Stimulated activated CD8-positive, alpha-beta memory T cell treated with anti-CD3 and anti-CD28 coated beads, Interleukin-15, amount 100 ng/mL, for 1 hour (primary cell): ENCODE measurements at places on chromosomes 11 and 22.

GRCh38 chr11:62487738-62488551 lies 58.7 kb downstream of the AHNAK start:
- no peak for DNase-seq

- DNase-seq: no peak
Observed at GRCh38 chr22:44842417-44842816, 90.0 kb downstream of the ARHGAP8 start.

- DNase-seq: no peak
Observed at GRCh38 chr22:49751318-49751965, 76.2 kb downstream of the BRD1 start.

DNA sequence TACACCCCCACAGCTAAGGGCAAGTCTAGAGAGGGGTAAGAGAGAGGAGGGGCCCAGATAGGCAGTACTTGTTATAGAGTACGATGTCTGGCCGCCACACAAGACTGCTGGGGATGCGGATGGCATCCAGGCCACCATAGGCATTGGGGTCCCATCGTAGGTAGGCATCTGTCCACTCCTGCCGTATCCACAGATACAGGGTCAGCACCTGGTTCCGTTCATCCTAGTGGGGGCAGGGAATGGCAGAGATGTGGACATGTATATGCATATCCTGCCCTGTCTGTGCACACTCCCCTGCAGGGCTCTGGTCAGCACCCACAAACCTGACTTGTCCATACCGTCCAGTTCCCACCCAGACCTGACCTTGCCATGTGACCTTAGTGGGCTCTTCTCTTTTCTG lies 2.1 kb downstream of the CHRNA10 start:
- DNase-seq: no peak

- DNase-seq: no peak
Observed at GRCh38 chr11:111086058-111086457, 159.5 kb upstream of the POU2AF2 start.

DNA sequence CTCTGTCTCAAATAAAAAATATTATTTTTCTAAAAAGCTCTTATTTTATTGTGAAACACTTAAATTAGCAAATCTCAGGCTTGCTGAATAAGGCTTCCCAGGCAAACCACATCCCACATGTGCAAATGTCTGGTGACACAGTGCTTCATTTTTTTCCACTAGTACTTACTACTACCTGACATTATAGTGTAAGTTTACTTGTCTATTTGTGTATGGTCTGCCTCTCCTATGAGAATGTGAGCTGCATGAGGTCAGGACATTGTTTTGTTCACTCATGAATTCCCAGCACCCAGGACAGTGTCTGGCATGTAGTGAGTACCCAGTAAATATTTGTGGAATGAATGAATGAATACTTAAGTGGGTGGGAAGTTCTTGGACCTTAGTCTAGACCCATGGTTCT lies 103.1 kb downstream of the PTPRJ start:
- no peak for DNase-seq

DNA sequence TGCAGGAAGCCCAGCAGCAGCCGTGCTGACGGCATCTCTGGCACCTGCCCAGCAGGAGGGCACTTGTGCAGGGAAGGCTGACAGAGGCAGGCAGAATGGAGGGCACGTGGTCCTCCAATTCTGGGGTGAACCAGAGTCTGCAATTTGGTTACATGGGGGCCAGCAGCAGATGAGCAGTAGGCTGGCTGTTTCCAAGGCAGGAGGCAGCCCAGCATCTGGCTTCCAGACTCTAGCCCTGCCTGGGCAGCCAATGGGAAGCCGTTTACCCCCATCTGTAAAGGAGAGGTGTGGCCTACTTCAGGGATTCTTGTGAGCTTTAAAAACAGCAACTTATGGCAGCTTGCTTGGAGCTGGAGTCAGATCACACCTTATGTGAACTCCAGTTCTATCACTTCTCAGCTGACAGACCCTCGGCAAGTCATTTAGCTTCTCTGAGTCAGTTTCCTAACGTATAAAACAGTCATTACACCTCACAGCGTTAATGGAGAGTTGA lies 27.9 kb upstream of the RASL10A start:
- no peak for DNase-seq

DNA sequence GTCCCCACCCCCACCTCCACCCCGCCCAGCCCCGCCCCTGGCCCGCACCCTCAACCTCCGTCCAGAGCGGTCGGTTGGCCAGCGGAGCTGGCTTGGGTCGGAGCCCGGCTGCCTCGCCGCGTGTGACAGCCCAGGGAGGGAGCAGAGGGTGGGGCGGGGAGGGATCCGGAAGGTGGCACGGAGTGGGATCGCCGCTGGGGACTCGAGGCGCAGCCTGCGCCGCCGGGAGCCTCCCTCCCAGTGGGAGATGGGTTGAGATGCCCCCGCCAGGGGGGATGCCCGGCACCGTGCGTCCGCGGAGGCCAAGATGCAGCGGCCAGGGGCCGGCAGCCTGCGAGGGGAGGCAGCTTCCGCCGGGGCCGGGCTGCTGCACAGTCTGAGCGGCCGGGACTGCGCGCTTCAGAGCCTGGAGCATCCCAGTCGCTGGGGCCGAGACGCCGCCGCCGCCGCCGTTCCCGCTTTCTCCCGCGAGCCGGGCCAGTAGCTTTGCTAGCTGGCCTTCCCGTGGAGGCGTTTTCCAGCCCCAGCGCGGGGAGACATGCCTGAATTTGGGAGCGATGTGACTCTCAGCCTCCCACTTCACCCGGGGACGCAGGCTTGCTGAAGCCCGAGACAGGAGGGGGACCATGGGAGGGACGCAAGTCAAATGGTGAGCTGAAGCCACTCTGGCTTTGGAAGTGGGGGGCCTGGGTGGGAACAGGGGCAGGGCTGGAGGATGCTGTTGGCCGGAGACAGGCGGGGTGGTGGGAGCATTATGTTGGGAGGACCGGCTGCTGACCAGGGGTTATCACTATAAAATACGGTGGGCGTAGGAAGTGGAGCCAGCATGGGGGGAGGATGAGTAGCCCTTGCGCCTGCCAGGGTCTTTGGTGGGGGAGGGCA lies 40.2 kb downstream of the DIXDC1 start:
- no peak for DNase-seq

- DNase-seq: no peak
Observed at GRCh38 chr11:10050561-10050960, 243.5 kb downstream of the SBF2 start.

GRCh38 chr11:34824425-34824824 lies 91.8 kb downstream of the APIP start:
- no peak for DNase-seq

DNA sequence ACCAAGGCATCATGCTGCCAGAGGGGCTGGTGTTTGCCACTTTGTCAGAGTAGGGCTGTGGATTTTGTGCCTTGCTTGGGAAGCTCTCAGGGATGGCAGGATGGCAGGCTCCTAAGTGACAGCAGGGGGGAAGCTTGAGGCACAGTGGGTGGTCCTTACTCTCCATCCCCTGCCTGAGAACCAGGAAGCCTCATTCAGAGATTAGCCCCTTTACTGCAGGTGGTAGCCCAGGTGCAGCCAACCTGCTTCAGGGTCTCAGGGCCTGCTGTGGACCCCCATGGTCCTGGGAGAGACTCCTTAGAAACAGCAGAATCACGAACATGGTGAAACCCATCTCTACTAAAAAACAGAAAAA lies 8.9 kb upstream of the ST3GAL4 start:
- DNase-seq: no peak

GRCh38 chr11:106997227-106997626 lies 21.0 kb downstream of the GUCY1A2 start:
- no peak for DNase-seq

- DNase-seq: no peak
Observed at GRCh38 chr11:14357881-14358728, 878 bp downstream of the RRAS2 start.

DNA sequence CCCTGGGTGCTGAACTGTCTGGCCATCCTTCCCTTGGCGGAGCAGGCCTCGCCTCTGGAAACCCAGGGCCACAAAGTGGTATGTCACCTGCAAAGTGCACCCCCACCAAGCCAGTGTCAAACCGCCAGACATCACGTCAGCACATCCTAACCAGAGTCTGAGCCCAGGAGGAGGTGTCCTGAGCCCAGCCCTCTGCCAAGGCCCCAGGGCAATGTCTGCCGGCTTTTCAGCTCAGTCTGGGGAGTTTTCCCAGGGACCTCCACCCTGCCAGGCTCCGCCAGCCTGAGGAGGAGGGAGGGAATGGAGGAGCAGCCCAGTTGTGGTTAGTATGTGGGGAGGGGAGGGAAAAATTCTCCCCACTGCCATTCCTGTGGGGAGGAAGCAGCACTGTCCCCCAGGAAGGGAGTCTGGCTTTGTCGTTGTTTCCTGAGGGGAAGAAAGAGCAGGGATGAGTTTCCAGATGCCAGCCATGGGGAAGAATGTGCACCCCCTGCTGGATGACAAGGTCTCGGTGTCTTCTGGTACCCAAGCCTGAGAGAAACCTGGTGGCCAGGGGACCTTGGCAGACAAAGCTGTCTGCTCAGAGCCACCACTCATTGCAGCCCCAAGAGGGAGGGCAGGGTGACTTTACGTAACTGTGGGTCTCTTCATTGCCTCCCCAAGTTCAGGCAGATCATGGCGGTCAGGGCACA lies 81.4 kb upstream of the CD82 start:
- DNase-seq: no peak

- no peak for DNase-seq
Observed at GRCh38 chr11:109017489-109017888, 352.6 kb downstream of the DDX10 start.

DNA sequence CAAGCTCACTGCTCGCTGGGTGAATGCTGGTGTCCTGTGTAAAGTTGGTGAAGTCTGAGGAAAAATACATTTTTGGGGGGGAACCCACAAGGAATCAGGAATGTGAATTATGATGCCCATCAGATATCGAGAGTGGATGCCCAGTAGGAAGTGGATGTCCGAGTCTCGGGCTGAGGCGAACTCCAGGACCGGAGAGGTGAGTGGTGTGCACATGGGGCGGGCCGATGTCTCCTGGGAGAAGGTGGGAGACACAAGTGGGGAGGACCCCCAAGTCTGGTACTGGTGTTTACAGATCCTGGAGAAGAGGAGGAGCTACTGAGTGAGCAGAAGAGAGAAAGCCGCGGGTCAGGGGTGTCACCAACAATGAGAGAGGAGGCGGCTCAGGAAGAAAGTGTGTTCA lies 19.2 kb upstream of the APOBEC3A start:
- no peak for DNase-seq

- DNase-seq: no peak
Observed at GRCh38 chr22:23098718-23099530, 28.6 kb downstream of the GNAZ start.

DNA sequence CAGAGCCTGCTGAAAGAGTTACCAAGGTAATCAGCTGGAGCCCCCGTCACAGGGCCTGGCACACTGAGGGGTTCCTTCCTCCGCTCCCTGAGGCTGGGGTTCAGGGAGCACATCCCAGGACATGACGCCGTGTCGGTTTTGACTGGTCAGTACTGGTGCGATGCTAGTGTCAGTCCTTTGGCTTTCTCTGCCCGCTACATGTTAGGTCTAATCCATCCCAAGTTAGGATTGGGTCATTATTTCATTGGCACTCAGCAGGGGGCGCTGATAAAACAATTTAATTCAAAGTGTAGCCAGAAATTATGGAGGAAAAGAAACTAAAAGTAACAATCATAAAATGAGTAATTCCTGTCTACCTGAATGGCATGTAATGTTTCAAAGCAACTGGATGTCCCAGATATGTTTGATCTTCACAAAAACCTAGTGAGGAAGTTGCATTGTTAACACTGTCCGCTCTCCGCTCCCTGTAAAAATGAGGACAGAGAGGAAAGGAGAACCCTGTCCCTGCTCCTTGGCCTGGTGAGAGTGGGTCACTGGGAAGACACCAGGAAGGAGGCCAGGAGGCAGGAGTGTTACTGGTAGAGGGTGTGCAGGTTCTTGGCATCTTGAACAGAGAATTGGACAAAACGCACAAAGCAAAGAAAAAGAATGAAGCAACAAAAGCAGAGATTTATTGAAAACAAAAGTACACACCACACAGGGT lies 27.1 kb downstream of the TSKU start:
- no peak for DNase-seq

DNA sequence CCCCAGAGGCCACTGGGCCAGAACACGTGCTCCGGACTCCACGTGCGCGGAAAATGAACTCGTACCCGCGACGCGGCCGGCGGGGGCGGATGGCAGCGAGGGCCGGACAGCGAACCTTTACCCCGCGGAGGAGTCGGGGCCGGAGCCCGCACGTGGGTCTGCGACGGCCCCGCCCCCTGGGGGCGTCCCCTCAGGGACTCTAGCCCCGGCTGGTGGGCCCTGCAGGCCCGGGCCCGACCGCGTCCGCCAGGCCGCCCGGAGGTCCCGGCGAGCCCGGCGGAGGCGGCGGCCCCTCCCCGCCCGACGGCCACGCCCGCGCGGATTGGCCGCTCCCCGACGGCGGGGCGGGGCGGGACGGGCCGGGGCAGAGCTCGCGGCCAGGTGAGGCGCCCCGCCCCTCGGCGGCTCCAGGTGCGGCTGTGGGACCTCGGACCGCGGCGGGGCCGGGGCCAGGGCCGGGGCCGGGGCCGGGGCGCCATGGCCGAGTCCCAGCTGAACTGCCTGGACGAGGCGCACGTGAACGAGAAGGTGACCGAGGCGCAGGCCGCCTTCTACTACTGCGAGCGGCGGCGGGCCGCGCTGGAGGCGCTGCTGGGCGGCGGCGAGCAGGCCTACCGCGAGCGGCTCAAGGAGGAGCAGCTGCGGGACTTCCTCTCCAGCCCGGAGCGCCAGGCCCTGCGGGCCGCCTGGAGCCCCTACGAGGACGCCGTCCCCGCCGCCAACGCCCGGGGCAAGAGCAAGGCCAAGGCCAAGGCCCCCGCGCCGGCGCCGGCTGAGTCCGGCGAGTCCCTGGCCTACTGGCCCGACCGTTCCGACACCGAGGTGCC lies at the start of gene FAM83F:
TSS of gene FAM83F (plus strand) at position 389 of the 827 bp plus-strand sequence. CDS start at position 478, 89 bp downstream.
- no peak for DNase-seq

- no peak for DNase-seq
Observed at GRCh38 chr22:27927608-27928007, 8.6 kb upstream of the PITPNB start.

- DNase-seq: no peak
Observed at GRCh38 chr11:107851704-107852310, 6.8 kb downstream of the SLC35F2 start.

DNA sequence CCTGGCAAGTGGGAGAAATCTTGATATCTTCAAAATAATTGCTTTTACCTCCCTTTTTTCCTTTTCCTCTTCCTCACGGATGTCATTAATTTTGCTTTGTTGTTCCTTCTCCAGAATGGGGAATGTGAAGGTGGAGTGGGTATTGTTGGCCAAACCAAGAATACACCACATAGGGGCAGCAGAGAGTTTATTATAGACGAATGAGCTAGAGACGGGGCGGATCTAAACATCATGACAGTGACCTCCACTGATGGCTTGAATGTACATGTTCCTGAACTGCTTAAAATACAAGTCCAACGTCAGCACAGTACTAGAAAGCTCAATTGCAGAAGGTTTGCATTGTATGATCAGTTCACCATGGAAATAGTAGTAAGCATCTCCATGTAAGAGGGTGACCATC lies 122.3 kb upstream of the SNX19 start:
- DNase-seq: no peak

DNA sequence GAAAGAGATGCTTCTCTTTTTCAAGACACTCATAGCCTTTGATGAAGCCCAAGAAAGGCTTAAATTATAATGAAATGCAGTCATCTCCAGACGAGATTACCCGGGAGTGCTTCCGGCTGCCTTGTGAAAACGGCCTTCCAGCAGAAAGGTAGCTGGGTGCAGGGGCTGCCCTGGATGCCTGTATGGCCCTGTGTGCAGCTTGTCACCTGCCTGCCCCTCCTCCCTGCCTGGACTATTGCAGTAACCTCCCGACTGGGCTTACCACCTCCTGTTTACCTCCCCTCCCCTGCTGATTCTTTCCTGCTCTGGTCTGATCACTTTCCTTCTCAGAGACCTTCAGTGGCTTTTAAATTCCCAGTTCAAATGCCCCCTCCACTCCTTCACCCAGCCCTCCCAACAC lies 126.4 kb upstream of the SYT13 start:
- DNase-seq: no peak

- no peak for DNase-seq
Observed at GRCh38 chr11:114180301-114181055, 115.7 kb upstream of the NNMT start.
